Amygdala (tissue), 56 donors: ENCODE measurements at places on chromosomes 1 and 21.

- no peak for DNase-seq
These were observed 29.4 kb upstream of the CSF1 start for GRCh38 chr1:109880971-109881894.

GRCh38 chr1:231194476-231194842 lies 32.6 kb downstream of the TRIM67 start:
- DNase-seq = no peak

- no peak for DNase-seq
These were observed 14.0 kb upstream of the MYSM1 start for GRCh38 chr1:58713841-58714240.

DNA sequence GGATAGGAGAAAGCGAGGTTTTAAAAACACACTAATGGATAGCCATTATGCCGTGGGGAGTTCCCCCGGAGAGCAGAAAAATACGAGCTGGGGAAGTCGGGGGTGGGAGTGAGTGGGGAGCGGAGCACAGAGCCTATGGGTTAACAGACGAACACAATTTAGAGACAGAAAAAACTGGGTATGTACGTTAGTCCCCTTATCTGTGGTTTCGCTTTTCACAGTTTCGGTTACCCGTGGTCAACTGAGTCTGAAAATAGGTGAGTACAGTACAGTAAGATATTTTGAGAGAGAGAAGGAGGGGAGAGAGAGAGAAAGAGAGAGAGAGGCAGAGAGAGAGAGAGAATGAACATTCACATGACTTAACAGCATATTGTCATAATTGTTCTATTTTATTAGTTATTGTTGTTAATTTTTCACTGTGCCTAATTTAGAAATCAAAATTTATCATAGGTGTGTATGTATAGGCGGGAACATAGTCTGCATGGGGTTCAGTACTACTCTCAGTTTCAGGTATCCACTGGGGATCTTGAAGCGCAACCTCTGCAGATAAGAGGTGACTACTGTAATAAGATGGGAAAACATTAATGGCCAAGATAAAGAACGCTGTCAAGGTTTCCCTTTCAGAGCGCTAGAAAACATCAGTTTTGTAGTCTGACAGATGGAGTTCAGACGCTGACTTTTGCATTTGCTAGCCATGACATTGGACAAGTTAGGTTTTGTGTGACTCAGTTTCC lies 125.6 kb upstream of the LMO4 start:
- DNase-seq = no peak

GRCh38 chr1:164712131-164713036 lies 153.4 kb downstream of the PBX1 start:
- DNase-seq = no peak

DNA sequence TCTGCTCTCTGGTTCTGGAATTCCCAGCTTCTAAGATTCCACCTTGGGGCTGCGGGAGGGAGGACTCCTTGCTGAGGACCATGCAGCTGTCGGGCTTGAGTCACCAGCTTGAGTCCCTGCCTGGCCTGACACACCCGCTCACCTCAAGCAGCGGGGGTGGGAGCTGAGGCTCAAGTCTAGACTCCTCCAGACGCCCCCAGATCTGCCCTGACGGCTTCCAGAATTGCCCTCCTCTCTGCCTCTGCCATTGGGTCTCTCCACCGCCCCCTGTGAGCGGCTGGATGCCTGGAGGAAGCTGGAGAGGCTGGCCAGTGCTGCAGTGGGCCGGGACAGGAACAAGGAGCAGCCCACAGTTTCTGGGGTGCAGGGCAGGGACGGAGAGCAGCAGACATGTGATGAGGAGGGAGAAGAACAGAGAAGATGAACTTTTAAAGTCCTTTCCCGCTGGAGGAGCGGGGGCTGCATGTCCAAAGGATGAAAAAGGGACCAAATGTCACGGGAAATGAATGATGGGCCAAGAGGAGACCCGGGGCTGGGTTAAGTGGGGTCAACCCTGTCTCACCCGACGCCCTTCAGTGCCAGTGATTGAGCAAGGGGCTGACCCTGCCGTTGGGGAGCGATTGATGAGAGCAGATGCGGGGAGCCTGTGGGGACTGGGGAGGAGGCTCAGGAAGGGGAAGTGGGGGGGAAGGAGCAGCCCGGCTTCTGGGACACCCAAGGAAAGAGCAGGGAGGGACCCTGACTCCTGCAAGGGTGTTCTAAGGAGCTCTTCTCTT lies 13.5 kb downstream of the CRABP2 start:
- no peak for DNase-seq

GRCh38 chr1:6316240-6317097 lies 55.6 kb upstream of the GPR153 start:
- DNase-seq = no peak

GRCh38 chr1:82775406-82776000 lies 974.8 kb downstream of the ADGRL2 start:
- peak; percentile 56 for DNase-seq

GRCh38 chr1:115224636-115225035 lies 113.4 kb downstream of the NGF start:
- no peak for DNase-seq

DNA sequence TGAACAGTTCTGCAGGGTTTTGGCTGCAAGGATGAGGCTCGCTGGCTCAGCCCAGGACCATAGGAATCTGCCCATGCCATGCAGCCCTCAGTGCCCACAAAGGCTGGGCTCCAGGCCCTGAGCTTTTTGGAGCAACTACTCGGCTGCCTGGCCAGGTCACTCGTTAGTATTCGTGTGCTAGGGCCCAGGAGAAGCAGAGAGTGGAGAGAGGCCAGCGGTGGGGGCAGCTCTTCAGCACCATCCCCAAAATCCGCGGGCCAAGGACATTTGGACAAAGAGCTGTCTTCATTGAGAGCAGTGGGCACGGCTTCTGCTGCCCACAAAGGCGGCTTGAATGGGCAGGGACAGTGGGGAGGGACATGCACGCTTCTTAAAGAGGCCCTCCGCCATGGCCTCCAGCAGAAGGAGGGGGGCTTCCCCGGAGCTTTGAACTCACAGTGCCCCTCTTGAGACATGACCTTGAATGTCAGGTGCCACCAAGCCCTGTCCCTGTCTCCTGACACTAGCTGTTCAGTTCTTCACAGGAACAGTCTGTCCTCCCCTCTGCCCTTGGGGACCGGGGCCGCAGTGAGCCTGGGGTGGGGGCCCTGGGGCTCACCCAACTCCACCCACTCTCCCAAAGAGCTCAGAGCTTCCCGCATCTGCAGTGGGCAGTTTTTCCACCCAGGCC lies 106.1 kb upstream of the ARHGEF16 start:
- DNase-seq = peak; percentile 81

DNA sequence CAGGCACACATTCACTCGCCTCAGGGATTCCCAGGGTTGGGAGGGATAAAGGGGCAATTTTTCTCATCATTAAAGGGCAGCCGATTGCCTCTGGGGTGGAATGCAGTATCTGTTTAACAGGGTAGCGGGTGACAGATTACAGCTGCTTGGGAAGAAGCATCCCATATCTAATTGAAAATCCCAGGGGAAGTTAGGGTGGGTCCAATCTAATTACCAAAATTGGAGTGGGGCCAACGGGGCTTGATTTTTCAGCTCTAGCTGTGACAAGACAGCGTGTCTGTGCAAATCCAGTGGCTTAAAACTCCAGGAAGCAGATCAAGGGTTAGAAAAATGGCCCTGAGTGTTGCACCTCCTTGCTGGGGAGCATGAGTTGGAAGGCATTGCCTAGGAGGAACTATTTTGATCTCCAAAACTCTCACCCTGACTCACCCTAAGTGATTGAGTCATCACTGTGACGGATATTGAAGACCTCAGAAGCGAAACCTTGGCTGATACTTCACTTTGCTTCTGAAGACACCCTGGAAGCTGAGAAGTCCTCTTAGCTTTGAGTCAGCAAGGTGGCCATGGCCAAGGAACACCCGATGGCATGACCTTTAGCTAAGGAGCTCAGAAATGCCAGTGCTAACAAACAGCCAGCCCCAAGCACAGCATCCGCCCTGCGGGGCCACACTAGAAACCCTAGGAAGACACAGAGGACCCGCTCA lies 46.0 kb downstream of the GRHL3 start:
- no peak for DNase-seq

- DNase-seq = no peak
These were observed 408.1 kb upstream of the USP24 start for GRCh38 chr1:55623311-55623710.

DNA sequence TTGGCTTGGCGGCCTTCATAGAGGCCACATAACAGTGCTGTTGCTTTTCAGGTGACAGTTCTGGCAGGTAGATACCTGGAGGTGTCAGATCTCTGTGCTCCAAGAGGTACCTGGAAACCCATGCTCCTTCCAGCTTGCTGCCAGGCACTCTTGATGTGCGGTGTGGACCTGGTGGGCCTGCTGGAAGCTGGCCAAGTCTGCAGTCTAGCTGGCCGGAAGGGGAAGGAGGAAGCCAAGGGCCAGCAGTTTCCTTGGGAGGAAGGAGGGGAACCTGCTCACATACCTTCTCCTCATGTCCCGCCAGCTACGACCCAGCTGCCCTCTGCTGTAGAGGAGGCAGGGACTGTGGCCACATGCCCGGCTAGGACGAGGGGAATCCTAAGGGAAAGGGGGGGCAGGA lies 166.4 kb upstream of the AJAP1 start:
- no peak for DNase-seq

- no peak for DNase-seq
These were observed 118.0 kb upstream of the IPO9 start for GRCh38 chr1:201710632-201711597.

DNA sequence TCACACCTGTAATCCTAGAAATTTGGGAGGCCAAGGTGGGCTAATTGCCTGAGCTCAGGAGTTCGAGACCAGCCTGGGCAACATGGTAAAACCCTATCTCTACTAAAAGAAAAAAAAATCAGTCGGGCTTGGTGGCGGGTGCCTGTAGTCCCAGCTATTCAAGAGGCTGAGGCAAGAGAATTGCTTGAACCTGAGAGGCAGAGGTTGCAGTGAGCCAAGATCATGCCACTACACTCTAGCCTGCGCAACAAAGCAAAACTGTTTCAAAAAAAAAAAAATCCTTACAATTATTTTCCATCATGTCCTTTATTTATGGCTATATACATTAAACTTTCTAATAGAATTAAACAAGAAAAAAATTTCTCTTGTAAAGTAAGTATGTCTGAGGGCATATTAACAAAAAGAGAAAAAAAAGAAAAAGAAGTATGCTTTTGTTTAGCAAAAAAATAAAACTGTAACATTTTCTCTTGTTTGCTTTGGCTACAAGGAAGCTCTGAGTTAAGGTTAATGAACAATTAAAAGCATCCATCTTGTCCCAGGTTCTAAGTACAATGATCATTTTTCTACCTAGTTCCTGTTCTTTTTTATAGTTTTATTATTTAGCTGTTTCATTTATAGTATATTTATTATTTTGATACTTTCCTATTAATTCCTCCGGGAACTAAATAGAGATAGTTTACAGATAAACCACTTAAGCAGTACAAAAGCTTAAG lies 18.1 kb downstream of the TMEM50B start:
- DNase-seq = no peak

DNA sequence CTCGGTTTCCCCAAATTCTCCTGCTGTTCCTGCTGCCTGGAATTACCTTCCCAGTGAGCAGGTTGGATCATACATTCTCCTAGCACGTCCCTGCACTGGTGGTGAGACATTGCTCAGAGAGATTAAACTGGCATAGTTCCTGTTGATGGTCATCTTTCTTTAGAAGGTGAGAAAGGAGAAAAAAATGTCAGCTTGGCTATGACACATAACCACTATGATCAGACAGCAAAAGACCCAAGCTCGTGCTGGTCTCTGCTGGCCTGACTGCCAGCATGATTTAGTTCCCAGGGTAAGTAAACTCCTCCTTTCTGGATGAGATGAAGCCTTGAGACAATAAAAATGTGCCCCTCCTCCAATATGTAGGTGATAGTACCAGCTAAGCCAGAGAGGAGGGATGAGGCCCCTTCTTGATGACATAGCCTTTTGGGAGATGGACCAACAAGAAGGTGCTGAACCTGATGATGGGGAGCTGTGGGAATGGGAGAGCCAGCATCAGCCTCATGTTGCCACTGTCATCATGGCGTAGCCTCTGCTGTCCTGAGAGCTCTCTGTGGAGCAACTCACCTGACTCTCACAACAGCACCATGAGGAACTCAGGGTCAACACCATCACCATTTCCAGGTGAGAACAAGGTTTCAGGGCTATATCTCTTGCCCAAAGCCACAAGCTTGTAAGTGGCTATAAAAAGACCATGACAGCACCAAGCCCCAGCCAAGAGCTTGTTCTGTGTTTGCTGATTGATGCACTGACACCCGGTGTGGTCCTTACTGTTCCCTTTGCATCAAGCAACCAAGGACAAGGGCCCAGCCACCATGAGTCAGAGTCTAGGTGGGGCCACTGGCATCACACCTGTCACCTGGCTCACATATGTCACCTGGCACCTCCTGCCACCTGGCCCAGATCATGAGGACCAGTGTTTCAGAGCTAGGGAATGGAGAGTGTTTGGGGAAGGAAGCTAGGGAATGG lies 200.0 kb downstream of the MATN1 start:
- DNase-seq = no peak

GRCh38 chr1:2644171-2644570 lies 11.4 kb upstream of the MMEL1 start:
- no peak for DNase-seq

DNA sequence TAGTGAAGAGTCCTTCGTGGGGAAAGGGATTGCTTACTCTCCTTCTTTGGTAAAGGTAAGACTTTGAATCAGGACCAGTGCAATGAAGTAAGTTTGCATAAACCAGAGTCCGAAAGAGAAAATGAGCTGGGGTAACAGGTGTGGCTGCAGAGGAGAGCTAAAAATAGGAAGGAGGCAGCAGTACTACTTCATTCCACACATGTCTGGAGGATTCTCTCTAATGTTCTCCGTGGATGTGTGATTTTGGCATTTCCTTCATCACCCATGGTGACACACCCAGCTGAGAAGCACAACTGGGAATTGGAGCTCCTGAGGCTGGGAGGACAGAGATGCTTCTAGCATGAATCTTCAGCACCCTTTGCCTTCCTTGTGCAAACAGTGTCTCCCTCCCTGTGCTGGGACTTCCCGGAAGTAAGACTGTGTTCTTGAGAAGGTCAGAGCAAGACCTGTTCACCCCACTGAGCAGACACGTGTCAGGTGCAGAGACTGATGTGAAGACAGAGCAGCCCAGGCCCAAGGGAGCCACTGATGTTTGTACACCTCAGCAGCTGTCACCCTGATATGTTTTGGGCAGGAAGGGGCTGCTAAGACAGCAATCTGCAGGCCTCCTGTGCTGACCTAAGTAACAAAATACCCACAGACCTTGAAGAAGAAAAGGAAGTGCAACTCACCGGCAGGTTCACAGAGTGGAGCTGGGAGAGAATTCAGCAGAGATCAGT lies 13.3 kb downstream of the FCRL1 start:
- DNase-seq = no peak

- DNase-seq = no peak
These were observed 24.0 kb upstream of the ADARB1 start for GRCh38 chr21:45050345-45050796.

GRCh38 chr21:43654806-43655489 lies 4.3 kb downstream of the HSF2BP start:
- DNase-seq = no peak
